ENCODE measurements at places on chromosomes 7 and 10.
A peak's percentile ranks its signal among the peaks of the same experiment; 100 is the strongest.

GRCh38 chr7:1219498-1219897 lies 13.2 kb upstream of the UNCX start:
- DNase-seq, result no peak

DNA sequence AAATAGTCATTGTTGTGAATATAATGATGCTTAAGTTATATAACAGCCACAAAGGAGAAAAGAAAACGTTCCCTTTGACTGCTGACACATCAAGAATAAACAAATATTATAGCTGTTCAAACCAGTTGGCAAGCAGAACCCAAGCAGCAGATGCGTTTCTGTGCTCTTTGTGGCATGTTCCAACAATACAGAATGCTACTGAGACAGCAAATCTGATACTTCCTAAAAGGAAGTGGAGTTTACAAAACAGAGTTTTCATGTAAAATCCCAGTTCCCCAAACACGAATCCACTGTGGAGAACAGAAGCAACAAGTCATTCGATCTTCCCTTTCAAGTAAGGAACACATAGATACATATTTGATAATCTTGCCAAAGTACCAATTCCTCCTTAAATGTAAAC lies 170.9 kb upstream of the ASAH2 start:
- DNase-seq, result no peak

GRCh38 chr7:100432053-100432452 lies 2.4 kb downstream of the MEPCE start:
- DNase-seq, result no peak

GRCh38 chr7:129862682-129863081 lies 90.1 kb downstream of the UBE2H start:
- no peak for DNase-seq

DNA sequence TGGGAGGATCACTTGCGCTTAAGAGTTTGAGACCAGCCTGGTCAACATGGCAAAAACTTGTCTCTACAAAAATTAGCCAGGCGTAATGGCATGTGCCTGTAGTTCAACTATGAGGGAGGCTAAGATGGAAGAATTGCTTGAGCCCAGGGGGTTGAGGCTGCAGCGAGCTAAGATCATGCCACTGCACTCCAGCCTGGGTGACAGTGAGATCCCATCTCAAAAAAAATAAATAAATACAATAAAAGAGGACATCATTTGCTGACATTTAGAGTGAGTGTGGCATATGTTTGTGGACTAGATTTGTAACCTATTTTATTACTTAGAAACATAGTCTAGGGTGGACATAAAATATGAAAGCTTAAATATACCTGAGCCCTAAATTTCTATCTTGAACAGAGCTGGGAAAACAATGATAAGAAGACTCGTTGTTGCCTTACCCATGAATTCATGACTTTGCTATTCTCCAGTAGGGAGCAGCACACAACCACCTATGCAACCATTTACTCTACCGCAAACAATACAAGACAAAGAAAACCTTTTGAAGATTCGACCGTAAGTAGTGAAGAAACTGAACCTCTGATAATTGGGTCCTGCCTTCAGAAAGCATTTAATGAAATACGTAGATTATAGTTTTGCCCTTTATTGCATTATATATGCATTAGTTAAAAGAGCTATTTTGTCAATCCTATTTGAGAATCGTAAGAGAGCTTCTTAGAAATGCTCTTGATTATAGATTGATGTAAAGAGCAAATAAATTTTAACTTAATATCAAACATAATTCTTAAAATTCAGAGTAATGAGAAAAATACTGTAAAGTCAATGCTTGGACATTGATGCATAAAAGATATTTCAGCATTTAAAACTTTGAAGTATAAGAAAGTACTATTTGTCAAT lies 83.5 kb downstream of the GNAT3 start:
- peak; percentile 49 for DNase-seq

GRCh38 chr10:79242620-79243152 lies 104.6 kb upstream of the PPIF start:
- no peak for DNase-seq

DNA sequence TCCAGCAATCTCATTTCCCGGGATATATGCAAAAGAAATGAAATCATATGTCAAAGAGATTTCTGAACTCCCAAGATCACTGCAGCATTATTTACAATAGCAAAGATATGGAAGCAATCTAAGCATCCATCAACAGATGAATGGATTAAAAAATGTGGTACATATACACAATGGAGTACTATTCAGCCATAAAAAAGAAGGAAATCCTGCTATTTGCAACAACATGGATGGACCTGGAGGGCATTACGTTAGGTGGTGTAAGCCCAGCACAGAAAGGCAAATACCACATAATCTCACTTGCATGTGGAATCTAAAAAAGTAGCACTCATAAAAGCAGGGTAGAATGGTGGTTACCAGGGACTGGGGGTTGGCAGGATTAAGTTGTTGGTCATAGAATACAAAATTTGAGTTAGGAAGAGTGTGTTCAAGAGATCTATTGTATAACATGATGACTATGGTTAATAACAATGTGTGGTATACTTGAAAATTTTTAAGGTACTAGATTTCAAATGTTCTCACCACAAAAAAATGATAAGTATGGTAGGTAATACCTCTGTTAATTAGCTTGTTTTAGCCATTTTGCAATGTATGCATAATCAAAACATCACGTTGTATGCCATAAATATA lies 32.9 kb upstream of the EIF5AL1 start:
- no peak for DNase-seq
